ENCODE measurements at places on chromosomes 2 and 18. TPM values are rescaled to one million over a fixed set of nuclear protein-coding genes. Genes with fewer than 3 reads are reported as not detected.

DNA sequence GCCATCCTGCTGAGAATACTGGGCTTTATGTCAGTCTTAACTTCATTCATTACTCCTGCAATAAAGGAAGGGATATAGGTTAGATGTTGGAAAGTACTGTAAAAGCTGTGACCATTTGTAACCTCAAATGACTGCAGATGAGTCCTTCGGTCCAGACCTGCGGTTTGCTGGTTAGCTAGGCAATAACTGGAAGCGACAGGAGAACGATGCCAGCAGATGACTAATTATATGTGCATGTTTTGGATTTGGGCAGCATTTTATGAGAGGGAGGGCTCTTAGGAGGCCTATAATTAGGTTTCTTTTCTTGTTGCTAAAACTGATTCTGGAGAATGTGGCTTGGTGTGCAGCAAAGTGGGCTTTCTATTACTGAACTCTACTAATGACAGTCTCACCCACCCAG is 205.6 kb downstream of the TMEM182 start:
- H3K4me1 ChIP-seq = no peaks in the 10 kb centered on the region
- H3K4me3 ChIP-seq = no peak overlapping the region
- DNase-seq = no peak
- no peak overlapping the region for H3K27ac ChIP-seq
- H3K27me3 ChIP-seq = no peaks in the 10 kb centered on the region

The SCN9A gene
- total RNA-seq = not detected

- H3K4me3 ChIP-seq = no peak overlapping the region
- DNase-seq = no peak
- peaks cover 60% of the 10 kb centered on the region for H3K4me1 ChIP-seq
- H3K27me3 ChIP-seq = no peaks in the 10 kb centered on the region
- H3K36me3 ChIP-seq = peaks cover 14% of the 10 kb centered on the region
- no peak overlapping the region for H3K27ac ChIP-seq
Observed at GRCh38 chr2:190447766-190448165, 39.6 kb downstream of the MFSD6 start.

DNA sequence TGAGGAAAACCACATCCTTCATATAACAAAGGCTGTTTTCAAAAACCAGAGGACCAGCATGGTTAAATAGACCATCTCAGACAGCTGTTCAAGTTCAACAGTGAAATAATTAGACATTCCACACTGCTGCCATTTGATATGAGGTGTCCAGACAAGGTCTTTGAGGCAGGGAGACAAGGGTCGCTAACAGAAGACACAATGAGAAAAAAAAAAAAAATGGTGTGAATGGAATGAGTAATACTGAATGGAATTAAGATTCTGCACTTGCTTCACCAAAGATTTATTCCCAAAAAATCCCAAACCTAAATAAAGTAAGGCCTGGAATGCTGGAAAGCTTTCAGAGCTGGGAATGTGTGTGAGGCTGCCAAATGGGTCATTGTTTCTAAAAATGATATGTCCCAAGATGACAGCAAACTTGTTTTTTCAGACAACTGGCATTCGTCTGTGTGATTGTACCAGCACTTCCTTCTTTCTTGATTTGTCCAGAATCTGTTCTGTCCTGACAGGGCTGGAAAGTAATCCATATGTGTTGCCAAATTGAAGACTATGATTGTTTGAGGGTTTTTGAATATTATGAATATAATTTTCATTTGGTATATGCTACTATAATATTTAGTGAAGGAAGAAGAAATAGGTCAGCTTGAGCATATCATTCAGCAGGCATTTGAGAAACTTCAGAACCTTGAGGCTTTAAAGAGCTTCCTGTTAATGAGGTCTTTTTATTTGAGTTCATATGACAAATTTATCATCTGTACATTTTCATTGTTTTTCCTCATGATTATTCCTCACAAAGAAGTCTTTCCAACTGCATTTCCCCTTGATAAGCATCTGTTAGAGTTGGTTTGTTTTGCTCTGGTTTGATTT is 85.2 kb upstream of the ITGA4 start:
- peaks cover 2% of the 10 kb centered on the region for H3K36me3 ChIP-seq
- peak overlapping the region; percentile 32 for H3K27ac ChIP-seq
- DNase-seq = no peak
- peaks cover 23% of the 10 kb centered on the region for H3K4me1 ChIP-seq
- no peak overlapping the region for H3K4me3 ChIP-seq
- H3K27me3 ChIP-seq = no peaks in the 10 kb centered on the region

DNA sequence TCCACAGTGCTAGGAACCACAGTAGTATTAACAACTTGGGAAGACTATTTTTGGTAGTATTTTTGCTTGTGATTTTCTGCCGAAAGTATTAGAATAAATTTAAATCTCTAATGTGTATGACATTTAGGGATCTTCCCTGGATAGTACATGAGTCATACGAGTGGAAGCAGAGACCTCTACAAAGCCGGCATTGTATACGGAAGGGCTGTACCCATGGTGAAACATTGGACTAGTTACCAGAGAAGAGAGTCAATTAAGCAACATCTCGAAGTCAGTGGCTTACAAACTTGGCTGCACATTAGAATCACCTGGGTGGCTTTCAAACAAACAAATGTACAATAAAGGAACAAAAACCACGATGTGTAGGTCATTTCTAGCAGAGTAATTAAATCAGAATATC is 1131.7 kb upstream of the LRRTM1 start:
- no peaks in the 10 kb centered on the region for H3K4me1 ChIP-seq
- no peak for DNase-seq
- no peak overlapping the region for H3K27ac ChIP-seq
- H3K27me3 ChIP-seq = no peaks in the 10 kb centered on the region
- H3K4me3 ChIP-seq = no peak overlapping the region

DNA sequence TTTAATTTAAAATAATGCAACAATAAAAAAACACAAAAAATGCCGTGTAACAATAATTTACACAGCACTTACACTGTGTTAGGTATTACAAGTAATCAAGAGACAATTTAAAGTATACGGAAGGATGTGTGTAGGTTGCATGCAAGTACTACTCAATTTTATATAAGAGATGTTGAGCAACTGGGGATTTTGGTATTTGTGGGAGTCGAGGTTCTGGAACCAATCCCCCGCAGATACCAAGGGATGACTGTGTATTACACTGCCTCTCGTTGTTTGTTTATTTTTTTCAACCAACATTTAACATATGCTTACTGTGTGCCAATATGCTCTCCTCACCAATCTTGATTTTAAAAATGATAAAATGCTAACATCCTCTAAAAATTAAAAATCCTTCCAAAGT is 24.8 kb downstream of the MAP3K2 start:
- H3K27me3 ChIP-seq = no peaks in the 10 kb centered on the region
- peaks cover 4% of the 10 kb centered on the region for H3K36me3 ChIP-seq
- no peak overlapping the region for H3K4me3 ChIP-seq
- no peak for DNase-seq

GRCh38 chr18:10301831-10302483 is 152.5 kb upstream of the APCDD1 start:
- H3K27me3 ChIP-seq = no peaks in the 10 kb centered on the region
- no peak overlapping the region for H3K4me3 ChIP-seq
- no peaks in the 10 kb centered on the region for H3K36me3 ChIP-seq
- H3K27ac ChIP-seq = no peak overlapping the region

The PTPRM gene
- total RNA-seq = 2.1 TPM
